ENCODE measurements at places on chromosomes 16 and 17.

GRCh38 chr17:13492737-13493122, 109.0 kb downstream of the HS3ST3A1 start:
- DNase-seq, result no peak

DNA sequence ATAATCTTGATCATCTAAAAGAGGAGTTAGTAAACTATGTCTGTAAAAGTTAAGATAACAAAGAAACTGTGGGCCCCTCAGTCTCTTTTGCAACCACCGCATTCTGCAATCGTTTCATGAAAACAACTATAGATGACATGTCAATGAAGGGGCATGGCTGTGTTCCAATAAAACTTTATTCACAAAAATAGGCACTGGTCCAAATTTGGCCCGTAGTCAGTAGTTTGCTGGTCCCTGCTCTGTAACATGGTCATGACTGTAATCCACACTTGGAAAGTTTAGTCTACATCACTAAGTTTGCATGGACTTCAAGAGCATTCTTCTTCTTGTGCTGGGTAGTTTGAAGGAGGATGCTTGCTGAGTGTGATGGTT, 299.3 kb upstream of the PSMD7 start:
- DNase-seq, result no peak

GRCh38 chr17:45801421-45801820, 17.3 kb downstream of the CRHR1 start:
- DNase-seq, result no peak

DNA sequence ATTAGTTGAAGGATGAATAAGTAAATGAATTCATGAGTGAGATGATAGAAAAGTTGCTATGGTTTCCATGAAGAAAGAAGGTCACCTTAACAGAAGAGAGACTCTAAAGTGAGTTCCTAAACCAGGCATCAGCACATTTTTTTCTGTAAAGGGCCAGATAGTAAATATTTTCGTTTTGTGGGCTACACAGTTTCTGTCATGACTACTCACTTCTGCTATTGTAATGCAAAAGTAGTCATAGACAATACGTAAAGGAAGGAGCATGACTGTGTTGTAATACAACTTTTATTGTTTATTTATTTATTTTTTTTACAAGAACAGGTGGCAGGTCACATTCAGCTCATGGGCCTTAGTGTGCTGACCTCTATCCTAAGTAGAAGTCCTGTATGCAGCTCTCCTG, 426.1 kb upstream of the DYNLRB2 start:
- peak; percentile 22 for DNase-seq

- peak; percentile 43 for DNase-seq
Observed at GRCh38 chr16:69270395-69270794, 40.8 kb upstream of the VPS4A start.

DNA sequence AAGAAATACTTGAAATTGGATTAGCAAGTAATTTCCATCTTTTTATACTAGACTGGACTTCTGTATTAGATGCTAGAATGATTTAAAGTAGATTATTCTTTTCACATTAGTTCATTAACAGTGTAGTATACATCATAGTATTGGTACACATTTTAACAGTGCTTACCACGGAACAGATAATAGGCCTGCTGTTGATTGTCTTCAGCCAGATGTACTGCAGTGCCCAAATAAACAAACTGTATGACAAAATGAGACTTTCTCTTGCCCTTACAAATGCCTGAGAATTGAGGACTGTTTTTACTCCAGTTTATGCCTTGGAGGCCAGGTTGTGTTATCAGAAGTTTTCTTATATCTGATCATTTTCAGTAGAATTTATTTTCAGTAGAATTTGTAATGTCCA, 631 bp downstream of the EVI2A start:
- peak; percentile 43 for DNase-seq

- DNase-seq, result peak; percentile 60
Observed at GRCh38 chr17:34201225-34201624, 53.9 kb upstream of the CCL2 start.

DNA sequence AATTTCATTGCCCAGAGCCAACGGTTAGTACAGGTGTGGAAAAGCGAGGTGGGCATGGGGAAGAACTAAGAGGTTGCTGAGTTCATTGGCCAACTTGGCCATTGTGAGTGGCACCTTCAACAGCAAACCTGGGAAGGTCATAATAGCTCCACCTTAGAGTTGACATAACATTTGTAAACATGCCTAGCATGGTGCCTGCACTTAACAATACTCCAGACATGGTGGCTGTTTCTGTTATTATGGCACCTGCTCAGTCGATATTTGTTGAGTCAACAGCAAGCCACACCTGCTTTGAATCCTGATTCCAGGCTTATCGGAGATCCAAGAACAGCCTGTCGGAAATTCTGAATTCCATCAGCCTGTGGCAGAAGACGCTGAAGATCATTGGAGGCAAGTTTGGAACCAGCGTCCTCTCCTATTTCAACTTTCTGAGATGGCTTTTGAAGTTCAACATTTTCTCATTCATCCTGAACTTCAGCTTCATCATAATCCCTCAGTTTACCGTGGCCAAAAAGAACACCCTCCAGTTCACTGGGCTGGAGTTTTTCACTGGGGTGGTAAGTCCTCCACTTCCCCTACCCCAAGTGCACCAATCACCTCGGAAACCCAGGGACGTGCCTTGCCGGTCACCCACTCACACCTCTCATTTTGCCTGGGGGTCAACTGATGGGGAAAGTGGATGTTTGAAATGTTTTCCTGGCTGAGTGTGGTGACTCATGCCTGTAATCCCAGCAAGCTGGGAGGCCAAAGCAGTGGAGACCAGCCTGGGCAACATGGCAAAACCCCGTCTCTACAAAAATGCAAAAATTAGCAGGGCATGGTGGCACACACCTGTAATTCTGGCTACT, 46.0 kb downstream of the TMC5 start:
- no peak for DNase-seq

DNA sequence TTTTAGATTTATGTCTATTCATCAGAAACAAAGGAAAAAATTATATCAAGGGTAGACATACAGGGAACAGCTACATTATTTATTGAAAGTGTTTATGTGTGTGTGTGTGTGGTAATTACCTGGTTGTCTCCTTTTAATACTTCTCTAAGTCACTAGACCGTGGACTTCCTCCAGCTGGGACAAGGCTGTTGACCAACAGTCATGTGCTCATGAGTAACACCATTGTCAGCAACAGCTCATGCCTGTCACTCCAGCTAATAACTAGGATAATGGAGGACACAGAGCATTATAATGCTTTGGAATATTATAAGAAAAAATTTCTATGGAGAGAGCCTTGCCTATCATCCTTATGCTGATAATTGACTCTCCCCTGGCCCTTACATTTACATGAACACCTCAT, 125.3 kb upstream of the SALL1 start:
- no peak for DNase-seq

GRCh38 chr16:83501481-83501880, 306.3 kb upstream of the HSBP1 start:
- no peak for DNase-seq

DNA sequence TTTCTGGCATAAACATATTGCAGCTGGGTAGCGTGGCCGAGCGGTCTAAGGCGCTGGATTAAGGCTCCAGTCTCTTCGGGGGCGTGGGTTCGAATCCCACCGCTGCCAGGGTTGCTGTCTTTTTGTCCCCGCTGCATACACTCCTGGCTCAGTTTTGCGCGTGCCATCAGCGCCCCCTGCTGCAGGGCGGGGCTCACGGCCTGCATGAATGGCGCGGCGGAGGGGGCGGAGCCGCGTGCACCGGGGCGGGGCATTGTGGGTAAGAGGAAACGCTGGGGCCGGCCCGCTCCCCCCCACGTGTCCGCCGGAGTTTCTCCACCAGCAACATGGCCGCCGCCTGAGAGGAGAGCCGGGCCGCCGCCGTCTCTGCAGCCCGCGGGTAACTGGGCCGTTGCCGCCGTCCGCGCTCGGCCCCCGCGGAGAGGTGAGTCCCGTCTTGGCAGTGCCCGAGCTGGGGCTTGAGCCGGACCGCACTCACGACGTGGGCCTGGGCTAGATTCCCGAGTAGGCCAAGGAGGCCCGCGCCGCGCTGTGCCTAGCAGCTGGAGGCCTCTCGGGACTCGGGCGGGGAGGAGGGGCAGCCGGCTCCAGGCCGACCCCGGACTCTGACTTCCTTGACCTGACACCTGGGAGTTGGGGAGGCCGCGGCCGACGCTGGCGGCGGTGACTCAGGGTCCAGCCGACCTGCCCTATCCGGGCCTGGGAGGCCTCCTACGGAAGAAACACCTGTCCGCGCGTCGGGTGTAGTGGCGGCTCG, at the start of gene POLR3E:
POLR3E (plus strand) TSS at position 296 of the 757 bp plus-strand sequence. CDS start 5,560 bp downstream, outside the sequence.
- DNase-seq, result peak; percentile 99

GRCh38 chr17:151886-152859, 14.8 kb downstream of the SCGB1C2 start:
- no peak for DNase-seq

DNA sequence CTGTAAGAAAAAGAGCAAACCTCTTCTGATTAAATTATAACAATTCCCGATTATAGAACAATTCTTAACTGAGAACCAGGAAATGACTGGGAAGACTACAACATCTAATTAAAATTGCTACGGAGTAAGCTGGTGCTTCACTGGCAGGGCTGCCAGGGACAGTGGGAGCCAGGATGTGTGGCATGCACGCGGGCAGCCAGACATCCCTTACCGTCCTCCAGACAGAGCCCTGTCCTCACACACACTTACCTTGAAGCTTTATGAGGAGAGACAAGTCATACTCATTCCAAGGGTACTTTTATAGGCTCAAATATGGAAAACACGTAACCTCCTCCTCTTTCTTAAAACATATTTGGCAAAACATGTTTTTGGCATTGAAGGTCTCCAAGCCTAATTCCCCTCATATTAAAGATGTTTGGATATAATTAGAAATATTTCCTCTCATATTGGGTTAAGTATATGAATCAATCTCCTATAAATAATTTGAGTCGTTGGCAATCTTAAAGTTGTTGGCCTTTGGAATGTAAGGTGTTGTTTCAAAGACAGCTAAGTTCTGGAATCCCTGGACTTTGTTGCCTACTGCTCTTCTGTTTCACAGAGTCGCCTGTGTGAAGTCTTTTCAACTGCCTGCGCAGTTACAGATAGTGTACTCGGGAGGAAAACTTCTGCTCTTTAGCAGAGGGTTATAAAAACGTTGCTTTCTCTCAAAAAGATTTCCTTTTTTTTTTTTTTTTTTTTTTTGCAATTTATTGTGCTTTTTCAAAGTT, at the start of gene MYH1:
MYH1 (minus strand) TSS at position 272 of the 767 bp plus-strand sequence. CDS start 1,900 bp downstream, outside the sequence.
- DNase-seq, result no peak

- peak; percentile 41 for DNase-seq
Observed at GRCh38 chr17:82598256-82599119, 49.8 kb downstream of the WDR45B start.

GRCh38 chr17:19288453-19288852, 51.3 kb downstream of the EPN2 start:
- DNase-seq, result no peak

GRCh38 chr17:45382226-45382625, 50.4 kb downstream of the ARHGAP27 start:
- no peak for DNase-seq

- DNase-seq, result no peak
Observed at GRCh38 chr17:42460371-42460770, 1.7 kb downstream of the ATP6V0A1 start.

DNA sequence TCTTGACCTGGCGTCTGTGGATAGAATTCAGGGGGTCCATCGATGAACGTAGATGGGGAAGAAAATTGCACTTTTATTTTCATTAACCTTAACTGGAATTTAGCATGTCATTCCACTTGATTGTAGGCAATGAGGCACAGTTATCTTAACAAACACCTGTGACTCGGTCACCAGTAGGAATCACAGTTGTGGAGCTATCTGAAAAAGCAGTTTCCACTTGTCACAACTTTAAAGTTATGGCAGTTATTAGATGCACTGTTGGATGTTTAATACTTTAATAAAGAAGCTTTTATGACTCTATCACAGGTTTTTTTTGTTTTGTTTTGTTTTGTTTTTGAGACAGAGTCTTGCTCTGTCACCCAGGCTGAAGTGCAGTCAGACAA, 83.7 kb upstream of the LGALS9 start:
- DNase-seq, result no peak

DNA sequence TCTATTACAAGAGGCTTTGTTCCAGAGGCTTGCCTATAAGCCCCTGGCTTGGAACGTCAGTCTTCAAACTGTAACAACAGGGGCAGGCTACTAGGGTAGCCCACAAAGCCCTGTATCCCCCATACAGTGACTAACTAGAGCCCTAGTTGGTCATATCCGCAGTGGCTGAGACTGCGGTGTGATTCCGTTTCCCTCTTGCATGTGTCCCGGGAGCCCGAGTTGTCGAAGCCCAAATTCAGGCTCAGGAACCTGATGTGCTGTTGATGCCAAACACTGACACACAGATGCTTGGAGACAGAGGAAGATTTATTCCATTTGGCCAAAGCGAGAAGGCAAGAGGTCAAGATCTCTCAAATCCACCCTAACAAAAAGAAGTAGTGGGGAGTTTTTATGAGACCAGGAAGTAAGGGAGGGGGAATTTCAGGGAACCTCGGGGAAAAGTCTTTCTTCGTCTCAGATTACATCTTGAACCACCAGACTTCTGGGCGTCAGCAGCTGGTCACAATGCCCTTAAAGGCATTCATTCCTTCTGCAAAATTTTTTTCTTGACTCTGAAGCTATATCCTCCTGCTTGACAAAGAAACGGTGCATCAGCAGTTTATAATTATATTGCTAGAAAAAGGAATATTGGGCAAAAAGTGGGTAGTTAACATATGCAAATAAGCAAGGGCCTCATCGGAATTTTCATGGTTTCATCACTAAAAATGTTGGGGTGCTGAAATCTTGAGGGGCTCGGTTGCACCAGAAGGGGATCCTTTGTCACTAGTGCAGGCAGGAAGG, 879 bp downstream of the SLFN5 start:
- DNase-seq, result peak; percentile 76

DNA sequence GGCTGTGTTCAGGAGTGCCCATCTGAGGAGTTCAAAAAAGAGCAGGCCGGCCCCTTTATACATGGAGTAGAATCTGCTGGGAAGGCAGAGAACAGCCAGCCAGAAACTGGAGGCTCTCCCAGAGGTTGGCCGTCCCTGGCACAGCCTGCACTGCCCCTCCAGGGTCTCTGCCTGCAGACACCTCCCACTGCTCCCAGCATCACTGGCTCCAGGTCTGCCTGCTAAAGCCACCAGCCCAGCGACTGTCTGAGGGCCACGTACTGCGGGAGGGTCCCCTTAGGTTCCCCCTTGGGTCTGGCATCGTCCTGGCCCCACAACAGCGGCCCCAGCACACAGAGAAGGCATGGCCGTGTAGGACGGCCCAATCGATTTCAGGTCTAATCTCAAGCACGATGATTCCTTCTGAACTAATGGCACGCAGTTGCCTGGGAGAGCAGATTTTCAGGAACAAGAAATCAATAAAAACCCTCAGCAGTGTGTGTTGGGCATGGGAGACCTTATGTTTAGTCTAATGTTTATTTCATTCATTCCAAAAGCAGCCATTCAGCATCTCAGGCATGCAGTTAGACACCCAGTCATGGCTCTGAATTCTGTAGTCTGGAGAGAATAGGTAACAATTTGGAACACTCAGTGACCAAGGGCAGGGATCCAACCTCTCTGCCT, 95.6 kb downstream of the PGS1 start:
- DNase-seq, result no peak

- DNase-seq, result no peak
Observed at GRCh38 chr16:1466968-1467521, 7.8 kb downstream of the CLCN7 start.

- peak; percentile 87 for DNase-seq
Observed at GRCh38 chr16:2474877-2475412, at the start of gene TBC1D24. TBC1D24 (plus strand) TSS chr16:2475127; CDS start chr16:2496149, 21,022 bp downstream.

All from cardiac fibroblast (primary cell).